Cortex of kidney (tissue), 1 donor: ENCODE measurements at places on chromosomes 16 and 17.

DNA sequence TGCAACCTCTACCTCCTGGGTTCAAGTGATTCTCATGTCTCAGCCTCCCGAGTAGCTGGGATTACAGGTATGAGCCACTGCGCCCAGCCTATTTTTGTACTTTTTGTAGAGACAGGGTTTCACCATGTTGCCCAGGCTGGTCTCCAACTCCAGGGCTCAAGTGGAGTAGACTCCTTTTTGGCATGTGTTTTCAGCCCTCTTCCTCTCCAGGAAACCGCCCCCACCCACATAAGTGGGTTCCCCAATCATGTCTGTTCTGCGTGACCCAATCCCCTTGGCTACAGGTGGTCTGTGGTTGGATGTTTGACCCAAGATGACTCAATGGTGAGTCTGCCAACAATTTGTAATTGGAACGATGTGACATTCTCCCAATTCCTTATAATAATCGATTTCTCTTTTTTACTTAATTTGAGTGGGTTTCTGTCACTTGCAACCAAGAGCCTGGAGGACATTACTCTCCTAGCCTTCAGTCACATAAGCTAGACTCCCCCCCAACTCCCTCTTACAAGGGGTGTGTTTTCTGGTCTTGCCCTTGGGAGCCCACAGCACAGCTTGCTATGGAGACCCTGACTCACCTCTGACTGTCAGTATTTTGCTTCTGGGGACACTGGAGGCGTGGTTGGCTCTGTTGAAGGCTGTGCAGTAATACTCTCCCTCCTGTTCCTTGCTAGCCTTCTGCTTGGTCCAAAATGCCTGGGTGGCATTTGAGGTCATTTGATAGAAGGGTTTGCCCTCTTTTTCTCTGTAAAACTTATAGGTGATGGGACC, 34.9 kb downstream of the PECAM1 start:
- no peak for DNase-seq

- no peak for DNase-seq
Measured at GRCh38 chr17:73591296-73592078, 52.8 kb downstream of the SDK2 start.

DNA sequence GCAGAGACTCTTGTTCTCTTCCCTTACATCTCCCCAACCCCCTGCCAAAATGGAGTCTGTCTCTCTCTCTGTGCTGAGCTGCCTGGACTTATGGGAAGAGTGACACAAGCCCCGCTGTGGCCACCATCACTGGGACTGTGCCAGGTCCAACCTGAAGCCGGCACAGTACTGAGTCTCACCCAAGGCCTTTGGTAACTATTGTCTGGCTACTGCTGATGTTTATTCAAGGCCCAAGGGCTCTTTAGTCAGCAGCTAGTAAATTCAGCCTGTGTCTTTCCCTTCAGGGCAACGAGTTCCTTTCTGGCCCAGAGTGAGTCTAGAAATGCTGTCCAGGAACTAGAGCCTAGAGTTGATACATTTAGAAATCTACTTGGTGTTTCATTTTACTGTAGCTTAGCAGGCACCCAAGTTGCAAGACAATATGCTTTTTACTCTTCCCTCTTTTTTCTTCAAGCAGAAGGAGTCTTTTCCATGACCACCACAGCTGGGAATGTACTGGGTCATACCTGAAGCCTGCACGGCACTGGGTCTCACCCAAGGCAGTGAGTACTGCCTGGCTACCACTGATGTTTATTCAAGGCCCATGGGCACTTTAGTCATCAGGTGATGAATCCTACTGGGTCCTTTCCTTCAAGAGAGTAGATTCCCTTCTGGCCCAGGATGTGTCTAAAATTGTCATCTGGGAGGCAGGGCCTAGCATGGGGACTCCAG, 17.7 kb downstream of the EFCAB5 start:
- DNase-seq: no peak

DNA sequence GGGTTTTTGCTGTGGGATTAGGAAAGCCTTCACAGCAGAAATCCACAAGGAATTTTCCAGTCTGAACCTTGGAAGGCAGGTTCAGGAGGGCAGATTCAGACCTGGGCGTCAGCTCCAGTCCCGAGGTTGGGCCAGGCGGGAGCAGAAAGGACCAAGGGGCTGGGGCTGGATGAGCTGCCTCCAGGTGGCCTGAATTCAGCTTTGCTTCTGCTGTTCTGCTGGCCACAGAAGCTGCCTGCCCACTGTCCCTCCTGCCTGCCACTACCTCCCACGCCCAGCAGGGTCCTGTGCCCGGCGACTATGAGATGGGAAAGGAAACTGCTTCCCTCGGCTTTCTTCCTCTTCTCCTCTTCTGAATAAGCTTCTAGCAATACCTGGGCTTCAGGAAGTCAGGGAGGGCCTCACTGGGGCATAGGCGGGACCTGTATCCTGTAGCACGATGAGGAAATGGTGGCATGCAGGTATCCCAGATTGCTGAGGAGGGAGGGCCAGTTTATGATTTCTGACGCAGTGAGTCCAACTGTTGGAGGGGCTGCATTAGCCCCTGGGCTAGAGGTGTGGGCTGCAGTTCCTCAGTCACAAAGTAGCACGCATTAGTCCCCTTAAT, 18.4 kb downstream of the TBX4 start:
- no peak for DNase-seq

GRCh38 chr16:87556941-87557459, 45.3 kb upstream of the JPH3 start:
- DNase-seq: no peak

DNA sequence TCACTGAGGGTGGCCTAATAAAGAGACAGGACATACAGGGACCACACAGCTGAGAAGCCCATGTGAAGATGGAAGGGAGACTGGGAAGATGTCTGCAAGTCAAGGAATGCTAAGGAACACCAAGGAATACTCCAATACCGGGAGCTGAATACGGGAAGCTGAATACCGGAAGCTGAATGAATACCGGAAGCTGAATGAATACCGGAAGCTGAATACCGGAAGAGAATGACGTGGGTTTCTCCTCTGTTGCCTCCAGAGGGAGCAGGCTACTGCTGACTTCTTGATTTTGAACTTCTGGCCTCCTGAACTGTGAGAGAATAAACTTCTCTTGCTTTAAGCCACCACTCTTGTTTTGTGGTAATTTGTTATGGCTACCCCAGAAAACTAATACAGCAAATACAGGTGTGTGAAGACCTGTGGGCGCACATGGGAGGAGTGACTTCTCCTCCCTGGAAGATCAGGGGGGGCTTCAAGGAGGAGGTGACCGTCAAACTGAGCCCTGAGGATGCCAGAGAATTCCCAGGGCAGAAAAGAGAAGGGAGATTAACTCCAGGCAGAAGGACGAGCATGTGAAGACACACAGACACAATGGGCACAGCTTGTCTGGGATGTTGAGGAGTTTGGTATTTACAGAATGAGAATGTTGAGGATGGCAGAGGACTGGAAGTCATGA, 259.9 kb downstream of the IRF8 start:
- no peak for DNase-seq

- DNase-seq: no peak
Measured at GRCh38 chr17:28282596-28282995, 36.4 kb upstream of the TMEM97 start.

GRCh38 chr17:80023481-80024205, 12.0 kb downstream of the TBC1D16 start:
- DNase-seq: no peak

DNA sequence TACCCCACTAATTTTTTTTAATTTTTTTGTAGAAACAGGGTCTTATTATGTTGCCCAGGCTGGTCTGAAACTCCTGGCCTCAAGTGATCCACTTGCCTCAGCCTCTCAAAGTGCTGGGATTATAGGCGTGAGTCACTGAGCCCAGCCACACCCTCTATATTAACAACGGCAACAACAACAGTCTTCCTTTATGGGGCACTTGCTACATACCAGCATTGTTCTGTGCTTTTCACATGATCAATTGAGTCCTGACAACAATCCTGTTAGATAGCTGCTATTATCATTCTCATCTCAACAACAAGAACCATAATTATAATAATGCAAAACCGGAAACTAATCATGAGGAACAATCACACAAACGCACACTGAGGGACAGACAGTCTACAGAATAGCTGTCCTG, 12.6 kb upstream of the ARL5C start:
- no peak for DNase-seq

GRCh38 chr17:81438688-81439087, 43.4 kb downstream of the BAHCC1 start:
- no peak for DNase-seq

GRCh38 chr17:19284005-19284959, 47.1 kb downstream of the EPN2 start:
- DNase-seq: no peak

DNA sequence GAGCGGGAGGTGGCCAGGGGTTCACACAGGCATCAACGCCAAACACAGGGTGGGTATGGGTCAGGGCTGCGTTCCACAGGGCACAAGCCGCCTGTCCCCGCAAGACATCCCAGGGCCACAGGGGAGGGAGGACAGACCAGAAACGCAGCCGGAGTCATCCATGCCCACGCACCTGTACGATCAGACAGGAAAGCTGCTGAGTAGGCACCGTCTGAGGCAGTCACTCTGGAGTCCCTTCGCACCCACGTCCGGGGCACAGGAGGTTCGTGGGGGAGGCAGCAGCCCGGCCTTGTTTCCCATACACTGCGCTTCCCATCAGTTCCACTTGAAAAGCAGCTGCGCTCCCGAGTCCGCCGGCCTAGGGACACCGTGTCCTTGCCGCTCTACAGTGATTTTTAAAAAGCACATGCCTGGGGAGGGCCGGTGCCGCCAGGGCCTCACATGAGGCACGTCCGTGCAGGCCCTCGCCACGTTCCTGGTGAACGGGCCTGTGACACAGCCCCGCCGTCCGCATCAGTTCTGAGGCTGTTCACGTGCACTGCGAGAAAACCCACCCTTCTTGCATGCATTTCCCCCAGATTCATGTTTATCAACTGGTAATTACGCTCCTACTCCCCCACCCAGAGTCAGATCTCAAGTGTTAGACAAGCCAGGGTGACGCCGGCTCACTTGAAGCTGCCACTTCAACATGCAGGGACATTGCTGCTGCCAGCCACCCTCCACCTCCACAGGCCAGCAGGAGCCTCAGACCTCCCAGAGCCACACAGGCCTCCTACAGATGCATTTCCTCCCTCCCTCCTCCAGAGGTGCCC, 34.8 kb downstream of the WDR45B start:
- DNase-seq: no peak

DNA sequence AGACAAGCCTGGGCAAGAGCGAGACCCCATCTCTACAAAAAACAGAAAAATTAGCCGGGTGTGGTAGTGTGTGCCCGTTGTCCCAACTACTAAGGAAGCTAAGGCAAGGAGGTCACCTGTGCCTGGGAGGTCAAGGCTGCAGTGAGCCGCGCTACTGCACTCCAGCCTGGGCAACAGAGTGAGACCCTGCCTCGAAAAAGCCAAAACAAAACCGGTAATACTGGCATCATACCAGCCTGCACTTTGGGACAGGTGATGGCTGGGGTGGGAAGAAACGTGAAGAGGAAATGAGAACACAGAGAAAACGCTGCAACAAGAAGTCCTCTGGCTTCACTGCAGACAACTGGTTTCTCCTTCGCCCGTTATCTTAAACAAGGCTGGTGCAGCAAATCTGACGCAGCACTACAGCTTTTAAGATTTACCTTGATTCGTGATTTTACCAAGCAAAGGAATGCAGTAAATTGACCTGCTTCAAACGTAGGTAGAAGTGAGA, 725 bp upstream of the CASC3 start:
- DNase-seq: no peak

- DNase-seq: no peak
Measured at GRCh38 chr16:85959686-85960085, 60.7 kb downstream of the IRF8 start.

DNA sequence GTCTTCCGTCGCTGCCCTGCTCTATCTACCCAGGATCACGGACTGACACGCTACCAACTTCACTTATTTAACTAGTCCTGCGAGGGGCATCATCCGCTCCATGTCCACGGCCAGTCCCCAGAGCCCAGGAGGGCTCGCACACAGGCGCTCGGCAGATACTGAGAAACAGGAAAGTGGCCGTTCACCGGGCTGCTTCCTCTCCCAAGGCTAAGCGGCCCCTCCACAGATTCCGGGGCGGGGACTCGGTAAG, 388 bp downstream of the OXLD1 start:
- DNase-seq: no peak

- DNase-seq: no peak
Measured at GRCh38 chr17:35947156-35947585, 3.7 kb upstream of the LYZL6 start.

DNA sequence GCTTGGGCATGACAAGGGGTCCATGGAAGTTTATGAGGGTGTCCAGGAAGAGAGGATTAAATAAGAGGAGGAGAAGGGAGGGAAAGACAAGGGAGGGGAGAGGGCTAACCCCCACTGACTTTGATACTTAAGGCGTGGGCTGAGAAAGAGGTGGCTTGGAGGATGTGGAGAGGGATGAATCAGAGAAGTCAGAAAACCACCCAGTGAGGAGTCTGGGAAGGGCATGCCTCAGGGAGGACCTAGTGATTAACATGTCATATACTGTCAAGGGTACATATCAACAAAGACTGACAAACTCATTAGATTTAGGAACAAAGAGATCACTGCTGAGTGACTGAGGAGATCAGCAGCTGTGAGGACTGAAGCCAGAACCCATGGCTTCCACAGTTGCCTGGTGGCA, 145.4 kb downstream of the IRX5 start:
- no peak for DNase-seq

GRCh38 chr16:81123092-81123852, 27.1 kb upstream of the GCSH start:
- DNase-seq: no peak

DNA sequence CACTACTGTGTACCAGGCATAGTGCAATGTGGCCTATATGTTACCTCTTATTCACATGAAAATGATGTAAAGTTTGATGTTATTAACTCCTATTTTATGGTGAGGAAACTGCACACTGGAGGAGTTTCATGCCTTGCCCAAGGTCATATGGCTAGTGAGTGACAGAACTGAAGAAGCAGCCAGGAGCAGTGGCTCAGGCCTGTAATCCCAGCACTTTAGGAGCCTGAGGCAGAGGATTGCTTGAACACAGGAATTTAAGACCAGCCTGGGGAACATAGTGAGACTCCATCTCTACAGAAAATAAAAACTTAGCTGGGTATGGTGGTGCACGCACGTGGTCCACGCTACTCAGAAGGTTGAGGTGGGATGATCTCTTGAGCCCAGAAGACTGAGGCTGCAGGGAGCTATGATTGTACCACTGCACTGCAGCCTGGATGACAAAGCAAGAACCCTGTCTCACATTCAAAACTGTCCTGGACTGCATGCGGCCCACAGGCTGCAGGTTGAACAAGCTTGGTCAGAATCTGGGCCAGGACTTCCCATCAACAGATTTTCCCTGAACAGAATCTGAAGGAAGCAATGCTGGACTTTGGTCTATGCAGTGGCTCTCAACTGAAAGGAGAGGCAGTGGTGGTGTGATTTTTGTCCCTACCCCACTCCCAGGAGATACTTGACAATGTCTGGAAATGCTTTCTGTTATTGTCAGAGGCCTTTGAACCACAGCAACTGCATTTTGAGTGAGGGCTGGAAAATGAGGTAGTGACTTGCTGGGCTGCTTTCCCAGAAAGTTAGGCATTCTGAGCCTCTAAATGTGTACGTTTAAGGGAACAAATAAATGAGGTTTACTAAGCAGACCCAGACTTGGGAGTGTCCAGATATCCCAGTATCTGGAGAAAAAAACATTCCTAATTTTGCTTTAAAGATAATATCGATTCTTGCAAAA, 479.5 kb downstream of the TMEM114 start:
- DNase-seq: no peak
